Karpas-422 (cell line): ENCODE measurements at places on chromosomes 1 and 21.
A peak's percentile ranks its signal among the peaks of the same experiment; 100 is the strongest.

- DNase-seq, result peak; percentile 75
These were observed 40.4 kb downstream of the DAP3 start for GRCh38 chr1:155729031-155729898.

- DNase-seq, result peak; percentile 41
These were observed 23.5 kb upstream of the CR2 start for GRCh38 chr1:207430602-207431001.

DNA sequence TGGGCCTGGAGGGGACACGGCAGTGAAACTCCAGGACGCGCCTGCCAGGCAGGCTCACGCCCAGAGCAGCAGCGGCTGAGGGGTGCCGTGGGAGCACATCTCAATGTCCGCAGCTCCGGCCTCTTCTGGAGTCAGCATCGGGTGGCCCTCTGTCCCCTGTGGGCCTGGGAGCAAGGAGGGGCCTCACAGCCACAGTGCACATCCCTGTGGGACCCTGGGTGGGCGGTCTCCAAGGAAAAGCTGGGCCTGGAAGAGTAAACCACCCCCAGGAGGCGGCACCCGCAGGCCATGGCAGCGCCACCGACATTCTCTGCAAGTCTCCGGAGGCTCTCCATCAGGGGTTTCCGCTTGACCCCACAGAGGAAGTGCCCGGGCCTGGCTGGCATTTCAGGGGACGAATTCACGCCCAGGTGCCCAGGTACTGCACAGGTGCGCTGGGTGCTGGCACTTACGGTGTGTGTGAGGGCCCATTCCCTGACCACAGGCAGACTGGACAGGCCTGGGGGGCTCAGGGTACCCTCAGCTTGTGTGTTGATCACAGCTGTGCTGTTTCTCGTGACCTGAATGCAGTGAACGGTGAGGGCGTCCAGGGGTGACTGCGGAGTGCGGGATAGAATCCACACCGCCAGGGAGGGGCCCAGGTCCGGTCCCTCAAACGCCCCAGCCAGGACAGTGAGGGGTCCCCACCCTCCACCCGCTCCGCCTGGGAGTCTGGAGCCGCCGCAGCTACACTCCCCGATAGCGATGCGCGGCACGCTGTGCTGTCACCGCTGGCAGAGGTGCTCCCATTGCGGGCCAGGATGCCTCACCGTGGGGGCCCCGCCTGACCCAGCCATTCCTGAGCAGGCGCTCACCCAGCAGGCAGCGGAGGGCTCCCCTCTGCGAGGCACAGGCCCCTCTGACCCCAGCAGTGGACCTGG lies 16.6 kb upstream of the RNF223 start:
- DNase-seq, result no peak

DNA sequence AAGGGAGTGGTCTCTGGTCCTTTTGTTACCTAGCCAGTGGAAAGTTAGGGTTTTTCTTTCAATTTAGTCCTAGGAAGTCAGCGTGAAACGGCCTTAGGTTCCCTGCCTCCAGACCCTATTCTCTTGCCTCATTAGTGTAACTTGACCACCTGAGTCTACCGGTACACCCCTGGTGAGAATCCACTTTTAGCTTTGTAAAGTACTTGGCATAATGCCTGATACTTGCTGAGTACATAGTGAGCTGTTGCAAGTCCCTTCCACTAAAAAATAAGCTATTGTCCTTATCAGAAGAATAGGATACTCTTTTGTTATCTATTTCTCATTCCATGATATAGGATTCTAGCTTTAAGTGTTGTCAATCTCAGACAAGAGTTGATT lies 228.8 kb downstream of the ST6GALNAC3 start:
- DNase-seq, result no peak

GRCh38 chr1:9675393-9675792 lies 23.9 kb downstream of the PIK3CD start:
- DNase-seq, result no peak

DNA sequence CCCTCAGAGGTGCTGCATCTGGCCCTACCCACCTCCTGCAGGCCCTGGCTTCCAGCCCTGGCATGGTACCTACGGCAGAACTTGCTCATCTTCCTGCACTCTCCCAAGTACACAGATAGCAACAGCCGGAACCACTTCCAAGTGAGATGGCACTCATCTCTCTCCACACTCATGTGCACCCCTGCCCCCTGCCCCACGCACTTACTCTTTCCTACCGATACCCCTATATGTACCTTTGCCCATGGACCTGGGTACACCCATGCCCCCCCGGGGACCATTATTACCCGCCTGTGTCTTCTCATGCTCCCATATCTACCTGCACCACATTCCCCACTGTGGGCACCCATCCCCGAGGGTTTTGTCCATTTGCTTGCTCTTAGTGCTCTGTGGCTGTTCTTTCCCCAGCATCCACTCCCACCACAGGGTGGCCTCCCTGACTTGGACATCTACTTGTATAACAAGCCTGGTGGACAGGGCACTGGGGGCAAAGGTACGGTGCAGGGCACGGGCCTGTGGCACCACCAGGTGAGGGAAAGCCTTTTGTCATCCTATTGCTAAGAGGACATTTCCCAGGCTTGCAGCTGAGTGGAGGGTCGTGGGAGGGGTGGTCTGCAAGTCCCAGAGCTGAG lies 14.7 kb downstream of the HYI start:
- no peak for DNase-seq

DNA sequence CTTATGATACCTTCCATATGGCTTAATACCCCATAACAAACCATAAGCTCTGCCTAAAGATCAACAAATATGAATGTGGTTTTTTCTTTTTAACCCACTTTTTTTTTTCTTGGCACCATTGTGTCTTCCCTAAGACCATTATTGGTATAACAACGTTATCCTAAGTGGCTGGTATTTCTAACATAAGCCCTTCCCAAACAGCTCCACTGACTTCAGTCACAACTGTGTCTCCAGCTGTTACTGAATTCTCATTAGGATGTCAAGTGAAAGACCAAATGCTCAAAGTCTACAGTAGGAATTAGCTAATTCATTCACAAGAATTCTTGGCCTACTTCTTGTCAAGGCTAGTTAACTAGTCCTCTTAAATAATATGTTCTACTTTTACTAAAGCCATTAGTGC lies 4.2 kb upstream of the RXRG start:
- no peak for DNase-seq

DNA sequence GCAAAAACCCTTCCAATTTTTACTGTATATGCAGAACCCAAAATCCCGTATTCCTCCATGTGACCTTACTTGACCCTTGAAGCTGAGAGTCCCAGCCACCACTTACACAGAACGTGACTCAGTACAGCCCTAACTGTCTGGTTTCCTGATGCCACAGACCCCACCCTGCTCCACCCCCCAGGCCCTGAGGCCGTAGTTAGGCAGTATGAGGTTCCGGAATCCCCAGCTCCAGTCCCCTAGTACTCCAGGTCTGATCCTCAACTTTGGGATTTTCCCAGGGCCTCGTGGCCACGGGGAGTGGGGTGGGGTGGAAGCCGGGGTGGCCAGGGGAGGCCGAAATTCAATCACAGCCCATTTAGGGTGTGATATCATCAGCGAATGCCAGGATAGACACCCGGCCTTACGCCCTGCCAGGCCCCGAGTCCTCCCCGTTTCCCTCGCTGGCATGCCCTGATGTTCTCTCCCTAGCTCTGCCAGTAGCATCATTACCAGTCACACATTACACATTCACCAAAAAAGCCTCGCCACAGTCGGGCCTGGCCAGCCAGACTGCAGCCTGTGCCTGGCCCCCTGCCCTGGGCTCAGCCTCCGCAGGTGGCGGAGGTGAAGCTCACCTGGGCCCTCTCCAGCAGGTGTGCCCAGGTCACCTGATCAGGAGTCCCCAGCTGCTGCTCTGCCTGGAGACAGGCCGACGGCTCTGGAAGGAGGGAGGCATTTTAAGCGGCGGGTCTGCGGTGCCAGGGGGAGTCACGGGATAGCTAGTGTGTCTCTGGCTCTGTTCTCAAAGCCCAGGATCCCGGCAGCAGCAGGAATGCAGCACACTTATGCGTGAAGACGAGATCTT lies 70.8 kb downstream of the SCCPDH start:
- DNase-seq, result no peak

DNA sequence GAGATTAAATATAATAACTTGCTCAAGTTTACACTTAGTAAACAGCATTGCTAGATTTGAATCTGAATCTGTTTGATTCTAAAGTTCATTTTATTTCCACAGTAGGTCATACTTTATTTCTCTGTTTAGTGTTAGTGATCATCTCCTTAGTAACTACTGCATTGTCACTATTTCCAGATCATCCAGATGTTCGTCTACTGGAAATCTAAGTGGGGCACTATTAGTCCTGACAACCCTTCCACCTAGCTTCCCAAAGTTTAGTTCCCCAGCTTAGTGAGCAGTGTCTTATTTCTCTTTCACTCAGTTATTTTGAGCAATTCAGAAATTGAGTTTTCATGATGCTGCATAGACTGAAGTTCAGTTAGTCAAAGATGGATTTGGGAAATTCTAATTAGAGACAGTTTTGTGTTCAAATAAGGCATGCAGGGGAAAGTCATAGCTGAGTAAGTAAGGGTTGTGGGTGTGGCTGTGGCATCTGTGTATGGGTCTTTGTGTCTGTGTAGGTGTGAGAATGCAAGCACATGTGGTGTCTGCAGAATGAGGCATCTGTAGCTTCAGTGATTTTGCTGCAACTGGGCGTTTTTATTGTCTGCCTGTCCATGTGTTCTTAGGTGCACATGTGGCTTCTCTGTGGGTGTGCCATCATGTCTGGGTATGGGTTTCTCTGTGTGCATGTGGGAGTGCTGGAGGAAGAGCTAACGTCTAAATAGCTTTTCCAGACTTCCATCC lies 107.3 kb downstream of the NTMT2 start:
- no peak for DNase-seq

- DNase-seq, result no peak
These were observed 69.1 kb downstream of the SPSB1 start for GRCh38 chr1:9361630-9362260.

DNA sequence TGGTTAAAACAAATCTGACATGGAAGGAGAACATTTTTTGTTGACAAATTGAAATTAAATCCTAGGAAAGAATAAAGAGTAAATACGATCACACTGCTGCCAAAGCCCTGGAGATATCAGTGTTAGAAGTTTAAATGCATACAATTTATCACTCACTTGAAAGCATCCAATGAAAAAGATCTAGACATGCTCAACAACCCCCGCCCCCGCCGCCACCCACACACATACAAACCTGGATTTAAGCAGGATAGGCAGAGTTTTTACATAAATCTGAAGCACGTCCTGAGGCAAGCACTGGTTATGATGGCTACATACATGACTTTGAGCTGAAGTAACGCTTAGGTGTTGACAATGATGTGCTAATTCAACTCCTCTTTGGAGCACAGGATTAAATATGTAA lies 58.5 kb downstream of the LYST start:
- no peak for DNase-seq

DNA sequence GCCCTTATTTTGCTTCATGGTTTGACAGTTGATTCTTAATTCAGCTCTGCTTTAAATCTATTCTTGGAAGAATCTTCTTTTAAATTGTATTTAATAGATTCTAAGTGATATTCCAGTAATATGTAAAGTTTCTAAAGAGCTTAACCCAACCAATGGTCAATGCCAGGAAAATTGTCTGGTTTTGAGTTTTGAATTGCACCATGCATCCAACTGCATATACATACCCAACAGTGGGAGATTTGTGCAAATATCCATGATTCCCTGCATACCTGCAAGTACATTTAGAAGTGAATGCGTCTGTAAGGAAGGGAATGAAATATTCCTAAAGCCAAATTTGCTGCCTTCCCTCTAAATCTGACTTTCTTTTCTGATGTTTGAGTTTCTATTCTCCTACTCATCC lies 35.8 kb upstream of the C1orf105 start:
- DNase-seq, result no peak

GRCh38 chr21:22758478-22758877 lies 1760.3 kb downstream of the NCAM2 start:
- DNase-seq, result no peak

GRCh38 chr1:46581681-46582455 lies 22.2 kb downstream of the MKNK1 start:
- no peak for DNase-seq

DNA sequence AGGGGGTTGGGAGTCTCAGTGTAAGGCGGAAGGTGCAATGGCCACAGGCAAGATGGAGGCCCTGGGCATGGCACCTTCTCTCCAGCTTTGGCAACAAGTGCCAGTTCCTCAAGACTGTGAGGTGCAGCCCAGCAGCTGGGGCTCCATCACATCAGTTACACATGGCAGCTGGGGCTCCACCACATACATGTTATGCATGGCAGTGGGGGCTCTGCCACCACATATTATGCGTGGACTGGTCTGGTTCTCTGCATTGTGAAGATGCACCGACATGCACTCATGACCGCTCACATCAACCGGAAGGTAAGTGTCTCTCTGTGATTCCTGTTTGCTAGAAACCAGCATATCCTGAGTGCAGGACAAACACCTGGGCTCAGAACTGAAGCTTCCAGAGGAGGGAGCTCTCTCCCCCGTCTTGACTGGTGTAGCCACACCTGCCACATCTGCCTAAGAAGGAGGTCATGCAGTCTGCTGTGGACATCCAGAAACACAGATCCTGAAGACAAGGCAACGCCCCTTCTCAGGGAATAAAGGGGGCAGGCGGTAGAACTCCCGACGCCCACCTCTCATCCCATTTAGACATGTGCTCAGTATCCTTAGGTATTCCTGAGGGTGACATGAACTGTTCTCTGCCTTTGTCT lies 104.1 kb upstream of the TMPRSS2 start:
- DNase-seq, result peak; percentile 64

- no peak for DNase-seq
These were observed 4.2 kb upstream of the SHISAL2A start for GRCh38 chr1:52628614-52629324.

- DNase-seq, result peak; percentile 75
These were observed 7.1 kb upstream of the CLDN19 start for GRCh38 chr1:42747125-42747524.

- DNase-seq, result no peak
These were observed 381.6 kb downstream of the SIPA1L2 start for GRCh38 chr1:232248276-232248820.

- DNase-seq, result no peak
These were observed 45.6 kb downstream of the XCL2 start for GRCh38 chr1:168498159-168498631.

GRCh38 chr1:214520544-214521165 lies 30.7 kb downstream of the PTPN14 start:
- no peak for DNase-seq

DNA sequence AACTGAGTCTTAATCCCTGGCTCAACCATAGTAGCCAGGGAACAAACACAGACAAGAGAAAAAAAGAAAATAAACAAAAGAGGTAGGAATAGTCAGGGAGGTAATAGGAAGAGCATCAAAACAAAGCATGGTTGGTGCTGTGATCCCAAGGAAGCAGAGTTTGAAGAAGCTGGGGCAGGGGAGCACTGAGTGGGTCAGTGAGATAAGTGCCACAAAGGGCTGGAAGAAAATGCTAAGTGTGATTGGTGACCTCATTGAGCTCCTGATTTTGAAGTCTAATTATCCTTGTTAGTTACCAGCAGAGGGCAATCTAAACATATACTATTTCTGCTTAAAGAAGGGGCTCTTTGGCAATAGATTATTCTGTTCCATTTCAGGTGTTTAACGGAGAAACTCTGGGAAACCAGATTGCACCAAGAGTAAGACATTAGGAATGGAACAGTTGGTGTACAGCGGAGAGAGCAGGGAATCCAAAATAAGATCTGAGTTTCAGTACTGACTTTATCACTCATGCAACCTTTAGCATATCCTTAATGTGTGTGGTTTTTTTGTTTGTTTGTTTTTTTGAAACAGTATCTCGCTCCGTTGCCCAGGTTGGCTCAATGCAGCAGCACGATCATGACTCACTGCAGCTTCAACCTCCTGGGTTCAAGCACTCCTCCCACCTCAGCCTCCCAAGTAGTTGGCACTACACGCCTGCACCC lies 30.7 kb upstream of the KIAA1614 start:
- peak; percentile 75 for DNase-seq

- no peak for DNase-seq
These were observed 516.6 kb downstream of the KIF26B start for GRCh38 chr1:245671349-245671748.

- DNase-seq, result no peak
These were observed 58.3 kb downstream of the ERI3 start for GRCh38 chr1:44296806-44297205.
